ENCODE measurements at places on chromosomes 3 and 15. TPM values are rescaled to one million over a fixed set of nuclear protein-coding genes. Genes with fewer than 3 reads are reported as not detected.

ATP10A gene
- 3.5 TPM for total RNA-seq

GOLGA8T gene
- total RNA-seq = not detected

USP50 gene
- not detected for total RNA-seq

TRH gene
- total RNA-seq = not detected

DGKG gene
- total RNA-seq = 9.5 TPM

TTC21A gene
- 2.7 TPM for total RNA-seq

ITIH1 gene
- total RNA-seq = not detected

TPRG1 gene
- total RNA-seq = 46.2 TPM

MINAR1 gene
- total RNA-seq = 0.25 TPM

ADAMTSL3 gene
- total RNA-seq = 8.8 TPM

MEX3B gene
- total RNA-seq = 1.6 TPM

CASR gene
- total RNA-seq = not detected

SSUH2 gene
- not detected for total RNA-seq

DAZL gene
- total RNA-seq = not detected

MAP1A gene
- 4.4 TPM for total RNA-seq

NFKBIZ gene
- 155 TPM for total RNA-seq

GHSR gene
- total RNA-seq = not detected

AGBL1 gene
- 0.91 TPM for total RNA-seq

ARGFX gene
- not detected for total RNA-seq

PCLAF gene
- total RNA-seq = not detected

SLC12A8 gene
- 2.3 TPM for total RNA-seq

WNT7A gene
- 0.69 TPM for total RNA-seq

GREM1 gene
- total RNA-seq = 5.5 TPM

PTPRG gene
- total RNA-seq = 14.2 TPM

SLC28A2 gene
- total RNA-seq = not detected

CLPX gene
- total RNA-seq = 74.5 TPM

LAMB2 gene
- total RNA-seq = 337 TPM

OR4F6 gene
- total RNA-seq = not detected

KLHL40 gene
- not detected for total RNA-seq

BCHE gene
- 6.3 TPM for total RNA-seq

PYGO1 gene
- 1.8 TPM for total RNA-seq

AP3B2 gene
- total RNA-seq = 2.4 TPM

FILIP1L gene
- 24.6 TPM for total RNA-seq

FBXO40 gene
- not detected for total RNA-seq

GOLGA8N gene
- 17.4 TPM for total RNA-seq
